ENCODE measurements at places on chromosomes 12 and 14.
A peak's percentile ranks its signal among the peaks of the same experiment; 100 is the strongest.

- no peak for DNase-seq
Observed at GRCh38 chr12:101087920-101088319, 122.1 kb downstream of the SLC5A8 start.

- no peak for DNase-seq
Observed at GRCh38 chr12:120515496-120515895, 13.5 kb downstream of the COQ5 start.

DNA sequence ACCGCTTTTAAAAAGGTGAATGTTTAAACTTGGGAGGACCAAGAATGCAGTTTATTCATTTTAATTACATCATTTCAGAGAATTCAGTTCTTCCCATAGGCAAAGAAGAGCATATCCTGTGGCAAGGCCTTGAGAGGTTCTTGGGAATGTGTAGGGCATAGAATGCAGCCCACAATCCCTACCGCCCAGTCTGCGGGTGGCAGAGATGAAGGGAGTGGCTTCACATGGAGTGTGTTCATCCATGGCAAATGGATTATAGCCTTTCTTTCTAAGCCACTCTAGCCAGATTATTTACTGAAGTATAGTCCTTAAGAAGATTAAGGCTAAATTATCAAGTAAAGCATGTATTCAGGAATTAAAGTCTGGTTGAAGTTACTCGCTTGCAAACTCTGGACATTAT, 97.4 kb downstream of the TSPAN8 start:
- DNase-seq, result no peak

DNA sequence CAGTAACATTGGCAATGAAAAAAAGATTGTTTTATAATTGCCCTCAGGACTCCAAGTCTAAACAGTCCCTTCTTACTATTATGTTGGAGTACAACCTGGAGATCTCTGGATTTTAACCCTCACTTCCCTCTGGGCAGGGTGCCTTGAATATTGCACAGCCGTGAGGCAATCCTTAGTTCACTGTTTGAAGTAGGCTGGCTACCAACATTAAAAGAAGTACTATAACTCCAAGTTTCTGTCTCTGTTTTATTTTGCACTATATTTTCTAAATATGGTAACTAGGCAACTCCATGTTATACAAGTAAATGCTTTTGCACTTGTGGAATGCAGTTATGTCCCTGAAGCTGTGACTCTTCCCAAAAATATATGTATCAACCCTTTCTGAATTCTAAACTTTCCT, 490.7 kb downstream of the EGLN3 start:
- no peak for DNase-seq

- no peak for DNase-seq
Observed at GRCh38 chr14:26255213-26255612, 342.6 kb downstream of the NOVA1 start.

GRCh38 chr14:95056476-95056875, 100.9 kb downstream of the DICER1 start:
- DNase-seq, result no peak

GRCh38 chr14:71139294-71139946, 232.2 kb downstream of the PCNX1 start:
- no peak for DNase-seq

- no peak for DNase-seq
Observed at GRCh38 chr14:75260025-75260763, 18.4 kb upstream of the FOS start.

GRCh38 chr12:107668320-107669098, 17.1 kb upstream of the PWP1 start:
- no peak for DNase-seq

DNA sequence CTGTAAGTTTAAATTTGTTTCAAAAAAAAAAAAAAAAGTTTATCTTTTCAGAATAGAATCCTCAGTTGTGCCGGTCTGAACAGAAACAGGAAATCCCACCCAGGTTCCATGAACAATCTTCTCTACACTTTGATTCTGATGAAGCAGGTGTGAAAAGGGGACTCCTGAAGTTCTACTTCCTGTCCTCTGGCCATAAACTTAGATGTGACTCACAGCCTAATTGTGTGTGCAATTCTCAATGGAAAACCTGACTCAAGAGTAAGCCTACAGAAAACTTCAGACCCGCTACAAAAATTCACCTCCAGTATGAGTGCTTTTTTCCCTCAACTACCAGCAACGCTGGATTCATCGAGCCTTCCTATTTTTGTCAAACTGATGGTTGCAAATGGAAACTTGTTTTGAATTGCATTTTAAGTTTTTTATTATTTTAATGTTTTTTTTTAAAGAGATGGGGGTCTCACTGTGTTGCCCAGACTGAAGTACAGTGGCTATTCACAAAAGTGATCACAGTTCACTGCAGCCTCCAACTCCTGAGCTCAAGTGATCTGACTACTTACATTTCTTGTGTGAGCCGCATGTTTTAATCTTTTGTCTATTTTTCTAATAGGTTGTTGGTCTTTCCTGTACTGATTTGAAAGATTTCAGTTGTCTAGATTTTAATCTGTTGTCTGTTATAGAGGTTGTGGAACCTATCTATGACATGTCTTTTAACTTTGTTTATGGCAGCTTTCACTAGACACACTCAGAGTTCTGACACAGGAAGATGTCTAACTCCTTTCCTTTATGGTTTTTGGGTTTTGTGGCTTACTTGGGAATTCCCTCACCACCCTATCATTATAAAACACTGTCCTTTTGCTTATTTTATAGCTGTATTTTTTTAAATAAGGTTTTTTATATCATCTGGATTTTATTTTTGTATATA, 37.6 kb downstream of the ATG14 start:
- peak; percentile 22 for DNase-seq

DNA sequence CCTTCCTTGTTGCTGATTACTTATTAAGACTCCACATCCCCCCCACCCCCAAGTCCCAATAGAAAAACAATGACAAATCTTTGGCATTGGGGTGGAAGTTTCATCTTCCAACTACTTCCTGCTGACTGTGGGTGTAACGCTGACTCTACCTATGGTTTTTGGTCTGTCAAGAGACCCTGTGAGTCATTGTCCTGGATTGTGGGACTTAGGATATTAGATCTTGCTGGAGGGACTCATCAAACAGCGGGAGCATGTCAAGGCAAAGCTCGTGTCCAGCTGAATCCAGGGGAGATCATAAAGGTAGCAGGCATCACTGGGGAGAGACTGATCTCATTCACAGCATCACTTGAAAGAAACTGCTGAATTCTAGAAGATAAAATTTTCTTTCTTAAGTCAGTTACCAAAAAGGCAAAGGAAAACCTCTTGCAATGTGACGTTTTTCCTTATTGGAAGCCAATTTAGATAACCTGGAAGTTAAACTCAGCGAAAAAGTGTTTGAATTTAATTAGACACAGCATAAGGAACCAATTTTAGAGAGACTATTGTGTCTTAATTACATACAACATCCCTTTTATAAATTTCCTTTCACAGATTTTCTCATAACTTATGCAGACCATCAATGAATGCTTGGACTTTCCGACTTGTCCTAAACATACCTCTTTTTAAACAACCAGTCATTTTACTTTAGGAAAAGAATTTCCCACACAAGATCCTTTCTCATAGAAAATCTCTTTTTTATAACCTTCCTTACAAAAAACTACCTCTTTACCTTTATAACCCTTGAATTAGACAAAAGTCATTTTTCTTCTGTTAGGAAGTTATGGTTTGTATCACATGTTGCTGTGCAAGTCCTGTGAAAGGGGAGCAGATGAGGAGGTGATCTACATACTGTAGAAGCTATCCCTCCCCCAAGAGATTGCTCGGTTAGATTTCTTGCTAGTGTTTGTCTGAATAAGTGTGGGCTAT, 94.6 kb upstream of the SCAF11 start:
- DNase-seq, result no peak

DNA sequence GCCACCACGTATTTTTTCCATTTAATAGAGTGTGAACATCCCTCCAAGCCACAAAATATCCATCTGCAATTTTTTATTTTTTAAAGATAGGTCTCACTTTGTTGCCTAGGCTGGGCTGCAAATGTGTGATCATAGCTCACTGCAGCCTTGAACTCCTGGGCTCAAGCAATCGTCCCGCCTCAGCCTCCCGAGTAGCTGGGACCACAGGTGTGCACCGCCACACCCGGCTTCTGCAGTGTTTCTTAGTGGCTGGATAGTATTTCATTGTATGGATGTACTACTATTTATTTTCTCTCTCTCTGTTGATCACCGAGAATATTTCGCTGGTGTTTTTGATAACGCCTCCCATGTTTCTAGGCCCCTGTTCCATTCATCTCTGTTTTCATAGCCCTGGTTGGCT, 17.5 kb downstream of the MLXIP start:
- no peak for DNase-seq

DNA sequence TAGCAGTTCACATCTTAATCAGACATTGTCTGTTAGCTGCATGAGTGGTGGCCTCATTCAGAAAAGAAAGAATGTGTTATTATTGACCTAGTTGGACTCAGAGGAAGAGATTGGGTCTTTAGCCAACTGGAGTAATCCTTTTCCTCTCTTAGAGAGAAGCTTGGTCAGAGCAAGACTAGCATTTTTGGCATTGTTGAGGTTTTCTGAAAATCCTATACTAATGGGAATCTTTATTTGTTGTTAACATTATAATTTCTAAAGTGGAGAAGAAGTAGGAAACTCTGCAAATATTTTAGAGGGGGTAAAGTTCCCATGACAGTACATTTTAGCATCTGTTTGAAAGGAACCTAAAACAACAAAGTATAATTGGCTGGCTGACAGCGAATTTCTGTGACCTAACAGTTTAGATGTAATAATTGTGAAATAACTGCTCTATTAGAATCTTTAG, 9.7 kb downstream of the TOX4 start:
- DNase-seq, result no peak

DNA sequence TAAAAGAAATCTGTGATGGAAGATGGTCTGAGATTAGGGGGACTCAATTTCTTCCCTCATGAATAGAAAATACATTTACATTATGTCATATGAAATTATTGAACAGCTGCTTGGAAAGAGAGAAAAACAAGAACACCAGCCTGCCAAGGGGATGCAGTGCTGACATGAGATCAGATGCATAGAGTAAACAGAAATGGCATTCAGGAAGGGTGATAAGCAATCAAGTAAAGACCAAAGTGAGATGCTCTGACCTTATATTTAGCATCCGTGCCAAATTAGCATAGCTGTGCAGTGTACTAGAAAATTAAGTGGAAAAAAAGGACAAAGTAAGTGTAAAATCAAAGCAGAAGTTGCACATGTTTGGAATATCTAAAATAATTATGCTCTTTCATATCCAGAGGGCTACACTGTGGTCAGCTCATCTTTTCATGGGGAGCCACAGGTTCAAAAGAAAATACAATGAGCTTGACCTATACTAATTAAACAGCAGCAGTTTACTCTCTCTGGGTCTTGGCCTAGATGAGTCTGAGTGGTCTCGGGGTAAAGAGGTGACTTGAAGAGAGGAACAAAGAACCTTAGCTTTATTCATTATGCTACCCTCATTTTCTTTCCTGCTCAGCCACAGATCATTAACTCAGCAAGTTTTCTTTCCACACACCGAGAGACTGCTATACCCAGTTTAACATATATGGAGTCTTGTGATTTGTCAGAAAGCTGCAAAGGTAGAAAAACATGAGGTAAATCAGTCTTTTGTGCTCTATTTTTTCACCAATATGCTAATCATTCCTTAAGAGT, 359.4 kb upstream of the FOXG1 start:
- no peak for DNase-seq

DNA sequence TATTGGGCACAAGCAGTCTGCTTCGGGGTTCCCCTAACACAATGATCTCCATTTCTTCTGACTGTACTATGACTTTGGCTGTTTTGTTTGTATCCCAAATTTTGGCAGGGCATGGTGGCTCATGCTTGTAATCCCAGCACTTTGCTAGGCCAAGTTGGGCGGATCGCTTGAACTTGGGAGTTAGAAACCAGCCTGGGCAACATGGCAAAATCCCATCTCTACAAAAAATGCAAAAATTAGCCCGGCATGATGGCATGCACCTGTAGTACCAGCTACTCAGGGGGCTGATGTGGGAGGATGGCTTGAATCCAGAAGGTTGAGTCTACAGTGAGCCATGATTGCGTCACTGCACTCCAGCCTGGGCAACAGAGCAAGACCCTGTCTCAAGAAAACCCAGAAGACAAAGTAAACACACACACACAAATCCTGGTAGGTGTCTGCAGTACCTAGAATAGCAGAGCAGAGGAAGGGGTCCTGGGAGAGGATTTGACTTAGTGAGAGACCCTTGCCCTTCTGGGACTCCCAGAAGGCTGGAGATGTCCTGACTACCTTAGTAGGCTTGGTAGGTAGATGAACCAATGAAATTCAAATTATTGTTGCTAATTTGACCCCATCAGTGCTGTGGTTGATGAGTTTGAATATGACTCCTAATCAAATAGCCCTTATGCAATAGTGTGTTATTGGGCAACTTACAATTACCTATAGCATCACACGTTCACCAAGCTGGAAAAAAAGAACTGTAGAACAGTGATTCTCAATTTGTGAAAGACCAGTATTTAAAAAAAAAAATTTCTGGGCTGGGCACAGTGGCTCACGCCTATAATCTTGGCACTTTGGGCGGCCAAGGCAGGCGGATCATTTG, 6.8 kb upstream of the AEBP2 start:
- DNase-seq, result no peak

- no peak for DNase-seq
Observed at GRCh38 chr12:132131952-132132351, 12.2 kb downstream of the DDX51 start.

DNA sequence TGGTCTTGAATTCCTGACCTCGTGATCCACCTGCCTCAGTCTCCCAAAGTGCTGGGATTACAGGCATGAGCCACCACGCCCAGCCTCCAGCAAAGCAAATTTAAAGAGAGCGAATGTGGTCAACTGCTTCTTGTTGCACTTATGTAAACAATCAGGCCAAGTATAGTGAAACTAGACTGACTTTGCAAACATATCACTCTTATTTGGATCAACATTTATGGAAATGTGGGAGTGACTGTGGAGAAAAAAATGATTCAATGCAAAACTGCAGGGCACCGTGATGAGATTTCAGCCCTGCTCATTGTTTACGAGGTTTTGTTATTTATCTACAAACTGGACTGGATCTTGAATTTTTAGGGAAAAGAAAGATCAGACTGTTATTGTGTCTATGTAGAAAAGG, 28.1 kb downstream of the TMEM121 start:
- DNase-seq, result no peak
